ENCODE measurements at places on chromosomes 3 and 15.

DNA sequence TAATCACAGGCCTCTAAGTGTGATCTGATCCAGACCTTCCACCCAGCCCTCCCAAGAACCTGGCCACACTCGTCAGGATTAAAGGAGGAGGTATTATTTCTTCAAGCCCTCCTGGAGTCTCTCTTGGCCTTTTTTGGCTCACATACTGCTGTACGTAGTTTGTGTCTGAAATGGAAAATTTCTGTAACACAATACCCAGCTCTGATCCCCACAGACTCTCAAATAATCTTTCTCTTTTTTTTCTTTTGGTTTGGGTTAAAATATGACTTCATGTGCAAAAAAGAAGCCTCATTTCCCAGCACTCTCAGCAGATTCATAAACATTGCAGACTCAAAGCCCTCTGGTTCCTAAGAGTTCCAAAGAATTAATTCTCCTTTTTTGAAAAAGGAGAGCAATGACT is 96.5 kb upstream of the PHLDB2 start:
- DNase-seq: no peak

GRCh38 chr3:28915741-28916500 is 364.9 kb upstream of the RBMS3 start:
- DNase-seq: no peak

- DNase-seq: no peak
Measured at GRCh38 chr15:58019503-58020376, 45.8 kb downstream of the ALDH1A2 start.

DNA sequence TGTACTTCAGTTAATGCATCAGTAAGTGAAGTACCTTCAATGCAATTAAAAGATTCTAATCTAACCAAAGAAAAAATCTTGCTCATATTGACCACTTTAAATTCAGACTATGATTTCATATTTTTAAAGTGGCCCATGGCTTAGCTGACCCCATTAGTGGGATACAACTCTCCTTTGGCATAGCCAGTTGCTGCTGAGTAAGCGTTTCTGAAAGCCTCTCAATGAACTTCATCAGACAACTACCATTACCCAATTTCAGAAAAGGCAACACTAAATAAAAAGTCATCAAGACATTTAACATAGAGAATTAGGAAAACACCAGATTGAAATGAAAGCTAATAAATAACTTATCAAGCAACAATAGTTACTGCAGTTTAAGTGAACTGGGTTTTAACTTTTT is 27.0 kb downstream of the CADM2 start:
- DNase-seq: no peak

- DNase-seq: no peak
Measured at GRCh38 chr3:196975349-196975748, 6.7 kb upstream of the PIGZ start.

- DNase-seq: no peak
Measured at GRCh38 chr3:105729667-105730066, 139.1 kb downstream of the CBLB start.

DNA sequence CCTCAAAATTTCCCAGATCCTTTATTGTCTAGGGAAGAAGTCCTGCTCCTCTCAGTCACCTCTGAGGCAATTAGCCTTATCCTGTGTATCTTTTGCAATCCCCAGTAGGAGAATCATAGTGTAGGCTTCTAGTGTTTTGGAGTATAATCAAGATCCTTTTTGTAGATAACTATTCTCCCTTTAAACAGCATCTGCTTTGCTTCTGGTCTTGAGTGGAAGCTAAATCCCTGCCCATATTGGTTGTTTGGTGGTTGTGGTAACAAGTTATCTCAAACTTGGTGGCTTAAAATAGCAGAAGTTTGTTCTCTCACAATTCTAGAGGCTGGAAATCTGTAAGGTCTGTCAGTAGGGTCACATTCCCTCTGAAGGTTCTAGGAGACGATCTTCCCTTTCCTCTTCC is 217.5 kb upstream of the RASGRP1 start:
- DNase-seq: no peak

DNA sequence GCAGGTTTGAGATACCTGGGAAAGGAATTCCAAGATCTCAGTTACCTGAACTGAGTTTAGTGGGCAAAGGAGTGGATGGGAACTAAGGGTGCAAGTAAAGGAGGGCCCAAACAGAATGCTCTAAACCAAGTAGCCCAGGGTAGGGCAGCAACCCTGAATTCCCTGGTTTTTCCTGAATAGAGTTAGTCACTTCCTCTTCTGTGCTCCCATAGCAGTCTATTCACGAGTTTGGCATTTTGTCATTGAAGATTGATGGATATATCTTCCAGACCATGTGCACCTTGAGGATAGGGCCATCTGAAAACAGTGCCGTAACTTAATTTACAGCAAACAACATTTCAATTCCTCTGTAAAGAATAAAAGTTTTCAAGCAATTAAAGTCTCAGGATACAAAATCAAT is 18.5 kb upstream of the PTX3 start:
- DNase-seq: no peak

DNA sequence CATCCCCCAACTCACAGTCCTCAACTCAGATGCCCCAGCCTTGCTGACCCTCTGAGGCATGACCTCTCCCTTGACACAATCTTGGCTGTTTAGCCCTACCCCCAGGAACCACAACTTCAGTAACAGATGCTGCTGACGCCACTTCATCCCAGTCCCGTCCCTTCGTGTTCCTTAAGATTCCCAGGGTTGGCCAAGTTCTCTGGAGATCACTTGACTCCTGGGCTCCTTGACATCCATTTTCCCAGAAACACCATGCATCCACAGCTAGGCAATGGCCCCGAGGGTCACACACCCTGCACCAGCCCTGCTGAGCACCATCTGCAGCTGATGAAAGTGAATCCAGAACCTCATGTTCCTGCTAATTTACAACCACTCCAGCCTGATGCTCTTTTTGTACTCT is 6.9 kb downstream of the RTP2 start:
- no peak for DNase-seq

GRCh38 chr3:99119385-99119784 is 217.9 kb upstream of the DCBLD2 start:
- DNase-seq: no peak

- DNase-seq: no peak
Measured at GRCh38 chr3:169458752-169459151, 204.8 kb downstream of the MECOM start.

DNA sequence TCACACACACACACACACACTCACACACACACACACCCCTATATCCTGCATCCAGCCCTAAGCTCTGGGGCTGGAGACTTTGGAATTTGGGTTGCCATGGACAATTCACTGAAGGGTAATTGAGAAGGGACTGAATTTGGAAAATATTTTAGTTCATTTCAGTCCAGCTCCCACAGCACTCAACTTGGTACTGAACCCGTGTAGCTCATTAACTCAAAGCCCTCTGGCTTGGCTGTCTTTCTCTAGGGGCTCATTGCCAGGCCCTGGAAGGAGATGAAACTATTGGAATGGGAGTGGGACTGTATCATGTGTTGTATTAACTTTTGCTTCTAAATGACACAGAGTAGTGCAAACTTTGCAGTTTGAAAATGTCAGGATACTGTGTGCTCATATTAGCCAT is 157.3 kb downstream of the EPHB1 start:
- no peak for DNase-seq

- no peak for DNase-seq
Measured at GRCh38 chr15:29403772-29404171, 134.2 kb upstream of the NSMCE3 start.

DNA sequence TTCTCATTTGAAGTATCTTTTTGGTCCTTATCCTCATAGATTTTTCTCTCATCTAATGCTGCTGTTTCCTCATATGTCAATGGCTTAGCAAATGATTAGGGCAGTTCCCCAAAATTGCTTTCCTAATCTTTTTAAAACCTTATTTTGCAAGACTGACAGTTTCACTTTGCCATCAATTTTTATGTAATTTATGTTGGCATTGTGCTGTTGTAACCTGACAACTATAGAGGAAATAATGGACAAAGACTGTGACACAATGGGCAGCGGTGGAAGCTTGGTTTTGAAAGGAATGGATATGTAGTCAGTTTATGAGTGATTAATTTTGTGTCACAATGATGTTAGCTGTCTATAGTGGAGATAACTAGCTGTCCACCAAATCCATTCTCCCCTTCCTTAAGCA is 10.6 kb upstream of the SH3BP5 start:
- DNase-seq: no peak

- no peak for DNase-seq
Measured at GRCh38 chr3:87694678-87695077, 364.1 kb downstream of the CGGBP1 start.

DNA sequence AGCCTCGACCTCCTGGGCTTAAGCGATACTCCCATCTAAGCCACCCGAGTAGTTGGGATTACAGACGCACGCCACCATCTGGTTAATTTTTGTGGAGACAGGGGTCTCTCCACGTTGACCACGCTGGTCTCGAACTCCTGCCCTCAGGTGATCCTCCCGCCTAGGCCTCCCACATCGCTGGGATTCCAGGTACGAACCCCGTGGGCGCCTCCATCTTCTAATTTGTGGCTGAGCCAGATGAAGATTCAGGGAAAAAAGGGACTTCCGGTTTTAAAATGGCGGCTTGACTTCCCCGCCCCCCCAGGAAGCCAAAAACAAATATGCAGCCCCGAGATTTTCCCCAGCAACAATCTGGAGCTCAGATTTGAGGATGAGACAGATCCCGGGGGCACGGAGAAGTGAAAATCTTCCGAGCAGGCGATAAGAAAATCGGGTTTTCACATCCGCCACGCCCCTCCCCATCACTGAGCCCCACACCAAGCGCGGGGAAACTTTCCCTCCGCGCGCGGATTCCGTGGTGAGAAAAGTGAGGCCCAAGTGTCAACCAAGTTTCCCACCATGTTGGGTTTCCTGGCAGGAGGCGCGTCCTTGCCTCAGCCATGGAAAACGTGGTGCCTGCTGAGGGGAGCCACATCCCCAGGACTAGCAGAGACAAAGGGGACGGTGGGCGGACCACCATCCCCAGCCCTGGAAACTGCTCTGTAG is 15.4 kb downstream of the CHST14 start:
- no peak for DNase-seq

DNA sequence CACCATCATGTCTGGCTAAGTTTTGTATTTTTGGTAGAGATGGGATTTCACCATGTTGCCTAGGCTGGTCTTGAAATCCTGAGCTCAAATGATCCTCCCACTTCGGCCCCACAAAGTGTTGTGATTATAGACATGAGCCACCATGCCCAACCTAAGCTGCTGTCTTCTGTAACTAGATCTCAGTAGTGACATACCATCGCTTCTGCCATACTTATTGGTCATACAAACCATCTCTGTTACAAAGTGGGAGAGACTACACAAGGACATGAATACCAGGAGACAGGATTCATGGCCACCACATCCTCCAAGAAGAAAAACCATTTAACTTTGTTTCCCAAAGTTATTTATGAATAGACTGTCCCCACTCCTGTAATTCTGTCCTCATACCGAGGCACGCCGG is 81.3 kb downstream of the SMAD6 start:
- no peak for DNase-seq

- DNase-seq: no peak
Measured at GRCh38 chr15:88071141-88071540, 185.4 kb downstream of the NTRK3 start.

DNA sequence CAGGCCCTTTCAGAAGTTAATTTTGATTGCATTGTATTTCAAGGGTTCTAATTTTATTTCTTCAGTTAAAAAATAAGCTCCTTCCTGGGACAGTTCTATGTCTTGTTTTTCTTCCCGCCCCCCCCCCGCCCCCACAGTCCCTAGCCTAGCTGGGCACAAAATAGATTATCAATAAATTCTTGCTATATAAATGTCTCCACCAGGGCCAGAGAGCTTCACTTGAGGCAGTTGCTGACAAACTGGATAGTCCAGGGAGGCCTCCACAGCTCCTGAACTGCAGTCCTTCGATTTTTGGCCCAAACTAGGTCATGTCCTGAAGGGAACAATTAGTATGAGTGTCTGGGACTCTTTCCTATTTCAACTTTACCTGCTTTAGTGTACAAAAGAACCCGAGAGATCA is 9.9 kb upstream of the CSPG5 start:
- no peak for DNase-seq

GRCh38 chr15:92082006-92082843 is 228.7 kb downstream of the SLCO3A1 start:
- peak; percentile 44 for DNase-seq

DNA sequence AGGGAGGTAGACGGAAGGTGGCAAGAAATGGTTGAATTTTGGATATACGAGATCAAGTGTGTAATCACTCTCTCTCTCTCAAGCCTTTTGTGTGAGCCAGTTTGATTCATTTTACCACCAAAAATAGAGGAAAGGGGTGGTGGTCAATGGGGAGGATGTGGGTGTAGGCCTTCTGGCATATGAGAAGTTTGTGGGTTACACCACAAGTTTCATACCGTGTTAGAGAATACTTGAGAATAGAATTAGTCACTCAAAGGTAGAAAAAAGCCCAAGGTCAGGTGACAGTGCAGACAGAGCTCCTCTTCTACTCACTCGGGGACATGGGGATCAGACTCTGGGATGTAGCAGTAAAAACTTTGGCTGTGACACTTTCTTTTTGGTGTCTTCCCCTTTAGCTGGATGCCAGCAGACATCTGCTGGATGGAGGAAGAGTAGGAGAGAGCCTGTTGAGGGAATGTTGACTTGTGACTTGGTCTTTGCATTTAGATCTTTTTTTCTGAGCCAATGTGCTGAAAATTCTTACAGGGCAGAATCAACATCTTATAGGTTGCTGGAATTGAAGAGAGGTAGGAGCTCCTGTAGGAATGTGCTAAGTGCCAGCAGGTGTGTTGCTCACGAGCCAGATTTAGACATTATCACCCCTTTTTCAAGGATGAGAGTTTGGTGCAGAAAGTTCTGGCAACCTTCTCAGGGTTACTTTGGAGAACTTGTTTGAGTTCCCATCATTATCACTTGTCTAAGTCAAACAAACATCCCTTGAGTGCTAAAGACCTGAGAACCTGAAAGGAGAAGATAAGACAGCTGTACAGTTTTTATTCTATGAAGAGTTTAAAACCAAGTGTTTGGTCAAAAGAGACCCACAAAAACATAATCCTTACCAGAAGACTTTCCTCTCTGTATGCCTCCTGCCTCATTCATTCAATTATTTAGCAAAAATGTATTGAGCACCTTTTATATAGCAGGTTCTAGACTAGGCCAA is 43.9 kb upstream of the RYK start:
- DNase-seq: no peak

DNA sequence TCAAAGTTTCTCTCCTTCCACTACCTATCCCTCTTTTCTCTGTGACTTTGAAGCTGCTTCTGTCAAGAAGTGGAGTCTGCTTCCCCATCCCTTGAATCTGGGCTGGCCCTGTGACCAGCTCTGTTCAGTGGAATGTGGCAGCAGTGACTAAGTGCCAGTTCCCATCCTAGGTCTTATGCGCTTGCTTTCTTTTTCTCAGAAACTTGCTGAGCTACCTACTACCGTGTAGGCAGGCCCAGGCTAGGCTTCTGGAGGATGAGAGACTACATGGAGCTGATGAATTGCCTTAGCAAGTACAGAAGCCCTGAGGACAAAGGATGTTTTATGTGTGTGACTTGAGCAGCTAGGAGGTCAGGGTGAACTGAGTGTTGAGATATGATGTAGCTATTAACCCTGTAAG is 123.2 kb downstream of the PDCD6IP start:
- DNase-seq: no peak
